Cerebellum (tissue), 4 donors: ENCODE measurements at places on chromosomes 1 and 21. TPM values are rescaled to one million over a fixed set of nuclear protein-coding genes. Genes with fewer than 3 reads are reported as not detected.

NPR1 gene
- 0.91 TPM for total RNA-seq

SYT6 gene
- total RNA-seq = 13.0 TPM

CHRM3 gene
- 41.6 TPM for total RNA-seq

CYP2J2 gene
- 0.36 TPM for total RNA-seq

S100A2 gene
- not detected for total RNA-seq

FAM72C gene
- 1.4 TPM for total RNA-seq

TRMT13 gene
- 44.0 TPM for total RNA-seq

UBXN10 gene
- 2.6 TPM for total RNA-seq

DMBX1 gene
- total RNA-seq = 0.82 TPM

ZFP69 gene
- 10.5 TPM for total RNA-seq

PADI2 gene
- 2.1 TPM for total RNA-seq

B4GALT2 gene
- total RNA-seq = 59.3 TPM

RYR2 gene
- 19.4 TPM for total RNA-seq

KIF26B gene
- total RNA-seq = 22.0 TPM

SDCCAG8 gene
- total RNA-seq = 34.9 TPM

GJC2 gene
- total RNA-seq = 0.73 TPM

MROH7 gene
- total RNA-seq = 2.6 TPM

LCE1C gene
- not detected for total RNA-seq

METTL25B gene
- 7.9 TPM for total RNA-seq

FCRL6 gene
- total RNA-seq = not detected

GPA33 gene
- total RNA-seq = 0.36 TPM
